MCF 10A (cell line): ENCODE measurements at places on chromosomes 3 and 15. TPM values are rescaled to one million over a fixed set of nuclear protein-coding genes. Genes with fewer than 3 reads are reported as not detected.

- no peaks in the 10 kb centered on the region for H3K36me3 ChIP-seq
- no peak overlapping the region for H3K4me3 ChIP-seq
- DNase-seq = no peak
- peaks cover 67% of the 10 kb centered on the region for H3K27me3 ChIP-seq
- no peaks in the 10 kb centered on the region for H3K4me1 ChIP-seq
Measured at GRCh38 chr3:70242297-70242882, 70.0 kb downstream of the MDFIC2 start.

The GPR156 gene
- 0.72 and 1.0 TPM in 2 replicates for total RNA-seq

DNA sequence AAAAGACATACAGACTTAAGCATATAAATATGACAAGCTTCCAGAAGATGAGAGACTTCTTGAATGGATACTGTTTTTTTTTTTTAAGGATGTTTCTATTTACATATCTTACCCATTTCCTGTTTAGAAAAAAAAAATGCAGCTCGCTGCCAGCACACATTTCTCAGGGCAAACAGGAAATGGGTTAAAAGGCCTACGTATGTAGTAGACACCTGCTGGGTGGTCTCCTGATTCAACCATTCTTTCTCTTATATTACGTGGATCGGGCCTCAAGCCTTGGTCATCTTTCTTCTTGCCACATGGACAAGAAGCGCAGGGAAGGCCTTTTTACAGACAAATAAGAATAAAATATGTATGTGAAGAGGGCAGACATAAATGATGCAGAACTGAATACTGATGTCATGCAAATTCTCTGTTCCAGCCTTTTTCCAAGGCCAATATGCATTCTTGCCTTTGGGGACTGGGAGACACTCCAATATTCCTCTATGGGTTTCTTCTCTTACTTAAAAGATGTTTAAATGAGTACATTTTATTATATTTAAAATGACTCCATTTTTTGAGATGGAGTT, 35.0 kb upstream of the TJP1 start:
- H3K4me1 ChIP-seq = peaks cover 17% of the 10 kb centered on the region
- H3K27me3 ChIP-seq = no peaks in the 10 kb centered on the region
- H3K27ac ChIP-seq = no peak overlapping the region
- no peaks in the 10 kb centered on the region for H3K36me3 ChIP-seq
- peak; percentile 23 for DNase-seq

The MNS1 gene
- 1.5 TPM in 2 replicates for total RNA-seq

The ITIH4 gene
- total RNA-seq = 0.58 and 2.9 TPM in 2 replicates

The SERPINI1 gene
- 2.5 and 2.6 TPM in 2 replicates for total RNA-seq

GRCh38 chr3:26536955-26537354, 85.6 kb upstream of the LRRC3B start:
- no peaks in the 10 kb centered on the region for H3K36me3 ChIP-seq
- no peaks in the 10 kb centered on the region for H3K4me1 ChIP-seq
- H3K27ac ChIP-seq = no peak overlapping the region
- H3K27me3 ChIP-seq = no peaks in the 10 kb centered on the region
- no peak for DNase-seq

DNA sequence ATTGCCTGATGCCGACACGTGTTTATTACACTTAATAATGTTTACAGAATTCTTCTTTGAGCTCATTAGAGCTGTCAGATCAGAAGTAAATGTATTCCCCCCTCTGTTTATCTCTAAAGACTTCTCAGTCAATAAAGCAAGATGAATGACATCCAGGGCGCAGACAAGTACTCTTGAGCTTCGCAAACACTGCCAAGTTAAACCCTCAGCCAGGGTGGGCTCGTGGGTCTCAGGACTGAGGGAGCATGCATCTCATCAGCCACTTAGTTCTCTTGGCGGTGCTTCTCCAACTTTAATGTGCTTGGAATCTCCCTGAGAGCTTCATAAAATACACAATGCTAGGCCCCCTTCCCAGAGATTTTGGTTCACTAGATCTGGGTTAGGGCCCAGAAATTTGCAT, 333.9 kb upstream of the THRB start:
- peak overlapping the region; percentile 17 for H3K4me3 ChIP-seq
- H3K4me1 ChIP-seq = peaks cover 17% of the 10 kb centered on the region
- H3K27me3 ChIP-seq = peaks cover 14% of the 10 kb centered on the region
- no peaks in the 10 kb centered on the region for H3K36me3 ChIP-seq

- no peak overlapping the region for H3K27ac ChIP-seq
- H3K4me1 ChIP-seq = peaks cover 31% of the 10 kb centered on the region
- no peak for DNase-seq
- no peaks in the 10 kb centered on the region for H3K36me3 ChIP-seq
Measured at GRCh38 chr3:127753338-127753737, 69.0 kb downstream of the MGLL start.

GRCh38 chr3:16905704-16906103, 20.9 kb downstream of the PLCL2 start:
- DNase-seq = no peak
- no peak overlapping the region for H3K27ac ChIP-seq

DNA sequence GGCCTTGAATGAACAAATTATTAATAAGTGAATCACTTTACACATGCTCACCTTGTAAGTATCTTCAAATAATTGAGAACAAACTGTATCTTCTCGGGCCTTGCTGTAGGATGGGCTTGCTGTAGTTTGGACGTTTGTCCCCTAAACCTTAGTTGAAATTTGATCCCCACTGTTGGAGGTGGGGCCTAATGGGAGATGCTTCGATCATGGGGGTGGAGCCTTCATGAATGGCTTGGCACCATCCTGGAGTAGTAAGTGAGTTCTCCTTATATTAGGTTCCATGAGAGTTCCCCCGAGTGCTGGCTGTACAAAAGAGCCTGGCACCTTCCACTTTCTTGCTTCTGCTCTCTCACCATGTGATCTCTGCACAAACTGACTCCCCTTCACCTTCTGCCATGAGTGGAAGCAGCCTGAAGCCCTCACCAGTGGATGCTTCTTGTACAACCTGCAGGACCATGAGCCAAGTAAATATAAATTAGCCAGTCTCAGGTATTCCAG, 29.3 kb downstream of the PIGB start:
- no peaks in the 10 kb centered on the region for H3K27me3 ChIP-seq
- H3K4me3 ChIP-seq = no peak overlapping the region
- DNase-seq = no peak
- H3K27ac ChIP-seq = no peak overlapping the region

DNA sequence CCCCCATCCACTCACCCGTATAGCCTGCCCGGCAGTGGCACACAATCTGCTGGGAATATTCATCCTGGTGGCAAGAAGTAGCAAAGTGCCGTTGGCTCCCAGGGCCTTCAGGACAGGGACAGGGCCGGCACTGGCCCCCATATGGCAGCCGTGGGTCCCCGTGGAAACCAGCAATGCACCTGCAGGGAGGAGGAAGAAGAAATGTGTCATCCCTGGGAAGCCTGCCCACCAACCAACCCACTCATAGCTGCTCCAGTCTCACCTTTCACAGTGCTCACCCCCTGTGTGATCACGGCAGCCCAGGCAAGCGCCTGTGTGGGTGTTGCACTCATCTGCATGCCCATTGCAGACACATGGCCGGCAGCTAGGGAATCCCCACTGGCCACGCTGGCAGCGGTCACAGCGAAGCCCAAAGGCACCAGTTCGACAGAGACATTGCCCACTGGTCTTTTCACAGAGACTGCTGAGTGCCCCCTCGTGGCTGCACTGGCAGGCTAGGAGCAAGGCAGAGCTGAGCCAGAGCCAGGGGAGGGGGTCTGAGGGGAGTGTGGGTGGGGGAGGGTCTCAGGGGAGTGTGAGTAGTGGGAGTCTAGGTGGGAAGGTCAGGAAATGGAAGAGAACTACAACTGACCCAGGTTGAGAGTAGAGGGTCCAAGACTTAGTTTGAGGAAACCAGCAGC, 4.5 kb upstream of the USP19 start:
- no peaks in the 10 kb centered on the region for H3K4me1 ChIP-seq
- H3K27ac ChIP-seq = no peak overlapping the region
- no peak overlapping the region for H3K4me3 ChIP-seq
- peaks cover 75% of the 10 kb centered on the region for H3K36me3 ChIP-seq
- DNase-seq = no peak

GRCh38 chr15:64740311-64741170, 34.8 kb downstream of the RBPMS2 start:
- peak; percentile 66 for DNase-seq
- H3K27ac ChIP-seq = no peak overlapping the region
- H3K36me3 ChIP-seq = no peaks in the 10 kb centered on the region
- H3K27me3 ChIP-seq = no peaks in the 10 kb centered on the region
